HFFc6 (cell line): ENCODE measurements at places on chromosomes 2 and 18.
A peak's percentile ranks its signal among the peaks of the same experiment; 100 is the strongest.

DNA sequence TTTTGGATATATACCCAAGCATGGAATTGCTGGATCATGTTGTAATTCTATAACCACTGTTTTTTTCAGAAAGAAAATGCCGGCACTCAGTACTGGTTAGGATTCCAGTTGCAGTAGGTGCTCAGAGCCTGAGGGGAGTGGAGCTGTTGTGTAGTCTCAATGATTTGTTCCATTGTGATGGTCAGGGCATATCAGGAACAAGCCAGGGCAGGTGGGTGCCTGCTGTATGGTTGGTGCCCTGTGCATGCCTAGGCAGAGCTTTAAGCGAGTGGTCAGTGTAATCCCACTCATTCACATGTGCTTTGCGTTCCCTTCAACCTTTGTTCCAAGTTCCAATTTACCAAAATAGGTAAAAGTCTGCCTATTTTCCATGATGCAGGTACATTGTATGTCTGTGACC lies 100.9 kb downstream of the FHOD3 start:
- DNase-seq = no peak

DNA sequence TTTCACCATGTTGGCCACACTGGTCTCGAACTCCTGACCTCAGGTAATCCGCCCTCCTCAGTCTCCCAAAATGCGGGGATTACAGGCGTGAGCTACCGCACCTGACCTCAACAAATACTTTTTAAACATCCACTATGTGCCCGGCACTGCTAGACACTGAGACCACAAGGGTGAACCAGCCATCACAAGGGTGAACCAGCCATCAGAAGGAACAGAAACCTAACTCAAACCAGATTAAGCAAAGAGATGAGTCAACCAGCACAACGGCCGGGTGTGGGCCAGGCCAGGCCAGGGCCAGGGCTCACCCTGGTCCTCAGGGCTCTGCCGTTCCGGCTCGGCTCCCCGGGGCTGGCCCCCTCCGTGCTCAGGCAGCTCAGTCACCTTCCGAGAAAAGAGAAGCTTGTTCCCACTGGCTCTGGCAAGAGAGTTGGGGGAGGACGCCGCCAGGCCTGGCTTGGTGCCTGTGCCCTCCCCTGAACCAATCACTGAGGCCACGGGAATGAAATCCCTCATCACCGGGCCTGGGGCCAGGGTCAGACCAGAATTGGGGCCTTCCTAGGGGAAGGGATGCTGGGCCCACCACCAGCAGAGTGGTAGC lies 4.4 kb downstream of the TEX44 start:
- no peak for DNase-seq

- no peak for DNase-seq
These were observed 28.3 kb upstream of the KCNS3 start for GRCh38 chr2:17850151-17850550.

DNA sequence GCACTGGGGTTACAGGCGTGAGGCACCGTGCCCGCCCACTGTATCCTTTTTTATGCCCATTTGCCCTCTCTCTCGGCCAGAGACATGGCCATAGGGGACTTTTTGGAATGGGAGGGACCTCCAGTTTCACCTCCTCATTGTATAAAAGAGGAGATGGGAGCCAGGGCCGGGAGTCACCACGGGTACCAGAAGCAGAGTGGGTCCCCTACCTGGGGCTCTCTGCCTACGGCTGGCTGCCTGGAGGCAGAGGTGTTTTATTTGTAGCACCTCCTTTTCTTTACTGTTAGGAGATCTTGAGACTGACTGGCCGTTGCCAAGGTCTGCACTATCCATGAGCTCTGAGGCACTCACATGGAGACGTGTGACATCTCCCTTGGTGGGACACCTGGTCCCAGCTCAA lies 162.8 kb downstream of the LDLRAD4 start:
- DNase-seq = no peak

DNA sequence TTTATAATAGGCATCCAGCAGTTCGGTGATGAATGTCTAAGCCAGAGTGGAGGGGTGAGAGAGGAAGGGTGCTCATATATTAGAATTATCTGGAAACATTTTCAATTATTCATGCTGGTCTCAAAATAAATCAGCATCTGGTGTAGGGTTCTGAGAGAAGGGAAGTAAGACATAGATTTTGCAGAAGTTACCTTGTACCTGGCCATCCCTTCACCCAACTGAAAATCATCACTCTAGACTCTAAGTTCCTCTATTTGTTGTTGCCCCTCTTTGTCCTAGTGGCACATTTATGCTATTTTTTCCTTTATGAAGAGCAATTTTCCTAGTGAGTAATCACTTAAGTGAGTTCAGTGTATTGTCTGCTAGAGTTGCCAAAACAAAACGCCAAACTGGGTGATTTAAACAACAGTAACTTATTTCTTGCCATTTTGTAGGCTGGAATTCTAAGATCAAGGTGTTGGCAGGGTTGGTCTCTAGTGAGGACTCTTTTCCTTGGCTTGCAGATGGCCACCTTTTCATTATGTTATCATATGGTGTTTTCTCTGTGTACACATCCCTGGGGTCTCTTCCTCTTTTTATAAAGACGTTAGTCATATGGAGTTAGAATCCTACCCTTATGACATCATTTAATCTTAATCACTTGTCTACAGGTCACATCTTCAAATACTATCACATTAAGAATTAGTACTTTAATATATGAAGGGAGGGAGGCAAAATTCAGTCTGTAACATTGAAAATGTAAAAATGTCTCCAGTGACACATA lies 129.9 kb upstream of the KLHL14 start:
- no peak for DNase-seq

DNA sequence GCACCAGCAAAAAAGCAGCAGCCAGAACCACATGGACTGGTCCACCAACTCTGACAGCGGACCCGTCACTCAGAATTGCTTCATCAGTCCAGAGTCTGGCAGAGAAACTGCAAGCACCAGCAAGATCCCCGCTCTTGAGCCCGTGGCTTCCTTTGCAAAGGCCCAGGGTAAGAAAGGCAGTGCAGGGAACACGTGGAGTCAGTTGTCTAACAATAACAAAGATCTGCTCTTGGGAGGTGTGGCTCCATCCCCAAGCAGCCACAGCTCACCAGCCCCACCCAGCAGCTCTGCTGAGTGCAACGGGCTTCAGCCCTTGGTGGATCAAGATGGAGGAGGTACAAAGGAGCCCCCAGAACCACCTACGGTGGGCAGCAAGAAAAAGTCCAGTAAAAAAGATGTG lies 269.3 kb downstream of the SETBP1 start:
- no peak for DNase-seq

DNA sequence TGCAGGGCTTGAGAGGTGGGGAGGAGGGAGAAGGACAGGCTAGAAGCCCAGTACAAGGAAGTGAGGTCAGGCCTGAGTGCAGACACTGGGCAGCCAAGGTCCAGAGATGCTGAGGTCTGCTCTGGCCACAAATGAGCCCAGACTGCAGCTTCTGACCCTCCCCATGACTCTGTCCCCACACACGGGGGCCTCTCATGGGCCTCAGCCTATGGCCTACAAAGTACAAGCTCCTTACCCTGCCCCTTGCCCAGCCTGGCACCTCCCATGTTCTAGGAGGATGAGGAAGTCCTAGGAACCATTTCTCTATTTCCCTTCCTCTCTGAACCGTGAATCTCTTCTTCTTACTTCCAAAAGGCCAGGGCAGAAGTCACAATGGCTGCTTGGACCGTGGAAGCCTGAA lies 193.8 kb downstream of the ANKRD30B start:
- no peak for DNase-seq

DNA sequence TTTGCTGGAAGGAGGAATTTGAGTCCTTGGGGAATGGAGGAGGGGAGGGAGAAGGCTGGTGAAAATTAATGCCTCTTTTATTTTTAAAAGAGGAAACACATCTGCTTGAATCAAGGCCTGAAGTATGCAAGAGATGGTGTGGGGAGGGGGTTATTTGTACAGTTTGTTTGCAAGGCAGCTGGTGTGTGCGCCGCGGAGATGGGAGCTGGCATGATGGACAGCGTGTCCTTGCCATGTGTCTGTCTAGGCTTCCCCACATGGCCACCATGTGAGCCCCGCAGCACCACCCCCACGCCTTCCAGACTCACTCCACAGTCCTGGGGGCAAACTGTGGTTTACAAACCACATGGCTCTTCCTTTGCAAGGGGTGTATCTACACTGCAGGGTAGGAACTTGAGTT lies 154.8 kb upstream of the APCDD1 start:
- no peak for DNase-seq

DNA sequence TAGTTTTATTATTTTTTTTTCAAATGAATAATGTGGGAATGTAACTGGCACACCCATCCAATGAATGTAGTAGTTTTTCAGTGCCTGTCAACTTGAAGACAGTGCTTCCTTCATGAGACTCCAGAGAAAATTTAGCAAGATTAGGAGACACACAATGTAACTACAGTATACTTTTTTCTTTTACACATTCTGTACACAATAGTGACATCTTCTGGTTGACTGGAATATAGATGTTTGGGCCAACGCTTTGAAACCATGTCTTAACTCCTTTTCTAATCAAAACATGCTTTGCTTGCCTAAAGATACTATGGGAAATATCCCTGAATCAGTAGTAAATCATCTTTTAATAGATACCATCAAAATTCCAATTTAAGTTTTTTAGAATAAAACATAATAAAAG lies 229.5 kb upstream of the ZC3H15 start:
- DNase-seq = peak; percentile 13

DNA sequence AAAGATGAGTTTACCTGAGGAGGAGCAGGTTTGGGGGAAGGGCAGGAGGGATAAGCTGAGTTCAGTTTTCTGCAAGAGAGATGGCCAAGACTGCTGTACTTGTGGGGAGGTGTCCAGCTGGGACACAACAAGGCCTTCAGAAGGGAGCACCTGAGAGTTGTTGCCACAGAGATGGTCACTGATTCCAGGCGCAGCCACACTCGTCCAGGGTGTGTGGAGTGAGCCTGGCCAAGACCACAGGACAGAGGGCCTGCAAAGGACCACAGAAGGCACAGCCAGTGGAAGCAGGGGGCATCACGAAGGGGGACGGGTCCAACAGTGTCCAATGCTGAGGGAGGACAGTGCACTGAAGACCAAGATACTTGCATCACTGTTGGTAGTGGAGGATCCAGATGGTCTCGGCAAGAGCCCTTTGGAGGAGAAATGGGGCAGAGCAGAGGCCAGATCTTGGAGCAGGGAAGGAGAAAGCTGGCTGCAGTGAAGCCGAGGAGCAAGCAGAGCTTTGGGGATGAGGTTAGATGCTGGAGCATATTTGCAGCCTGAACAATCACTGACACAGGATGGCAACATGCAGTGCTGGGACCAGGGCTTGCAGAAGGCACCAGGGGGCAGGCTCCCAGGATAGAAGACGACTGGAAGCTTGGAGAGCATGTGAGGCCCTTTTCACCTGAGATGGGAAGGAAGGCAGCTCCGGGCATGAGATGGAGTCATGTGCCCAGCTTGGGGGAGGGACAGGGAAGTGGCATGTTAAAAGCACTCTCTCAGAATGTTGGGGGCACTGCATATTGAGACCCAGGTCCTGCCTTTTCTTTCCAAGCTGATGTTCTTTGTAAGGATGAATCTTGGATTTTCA lies 214.0 kb downstream of the CYP26B1 start:
- peak; percentile 43 for DNase-seq

GRCh38 chr2:120760446-120761135 lies 24.9 kb downstream of the GLI2 start:
- no peak for DNase-seq

GRCh38 chr18:49846361-49846662 lies 33.0 kb upstream of the ACAA2 start:
- DNase-seq = peak; percentile 61

DNA sequence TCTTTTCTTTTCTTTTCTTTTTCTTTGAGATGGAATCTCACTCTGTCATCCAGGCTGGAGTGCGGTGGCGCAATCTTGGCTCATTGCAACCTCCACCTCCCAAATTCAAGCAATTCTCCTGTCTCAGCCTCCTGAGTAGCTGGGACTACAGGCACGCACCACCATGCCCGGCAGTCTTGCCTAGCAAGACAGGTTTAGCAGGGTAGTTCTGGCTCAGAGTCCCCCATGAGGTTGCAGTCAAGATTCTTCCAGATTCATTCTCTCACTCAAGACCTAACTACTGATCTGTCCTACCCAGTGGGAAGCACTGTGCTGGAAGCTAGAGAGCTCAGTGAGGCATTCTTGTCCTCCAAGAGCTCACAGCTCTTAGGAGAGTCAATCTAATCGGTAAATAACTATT lies 17.6 kb upstream of the ZAP70 start:
- no peak for DNase-seq

DNA sequence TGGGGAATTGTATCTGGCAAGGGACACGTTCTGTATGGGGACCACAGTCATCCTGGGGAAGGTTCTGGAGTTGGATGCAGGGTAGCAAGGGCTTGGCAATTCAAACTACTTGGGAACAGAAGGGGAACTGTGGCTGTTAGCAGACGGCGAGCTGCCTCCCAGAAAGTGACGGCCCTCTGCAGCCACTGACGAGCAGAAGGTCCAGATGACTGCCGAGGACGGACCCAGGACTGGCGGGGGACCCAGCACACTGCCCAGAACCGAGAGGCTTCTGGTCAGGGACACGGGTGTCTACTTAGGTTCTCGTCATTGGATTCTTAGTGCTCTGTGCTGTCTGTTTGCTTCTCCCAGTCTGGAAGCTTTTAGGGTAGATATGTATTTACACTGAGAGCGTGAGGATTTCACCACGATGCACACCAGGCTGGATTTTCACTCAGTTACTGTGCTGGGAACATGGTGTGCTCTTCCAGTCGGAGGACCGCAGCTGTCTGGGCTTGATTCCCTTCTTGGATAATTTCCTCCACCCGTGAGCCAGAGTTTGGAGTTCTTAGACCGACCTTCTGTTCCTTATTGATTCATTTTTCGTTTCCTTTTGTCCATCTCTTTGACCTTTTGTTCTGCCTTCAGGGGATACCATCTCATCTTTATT lies 13.4 kb downstream of the GPR35 start:
- no peak for DNase-seq

GRCh38 chr18:53789376-53790247 lies 434.9 kb downstream of the MBD2 start:
- DNase-seq = no peak

GRCh38 chr2:71467180-71467815 lies 13.9 kb downstream of the DYSF start:
- no peak for DNase-seq

- DNase-seq = no peak
These were observed 52.8 kb downstream of the GALNT1 start for GRCh38 chr18:35634323-35634722.

- DNase-seq = no peak
These were observed 22.5 kb upstream of the TRAPPC8 start for GRCh38 chr18:31965316-31965970.

GRCh38 chr2:74375838-74376237 lies 4.3 kb downstream of the DCTN1 start:
- DNase-seq = no peak

GRCh38 chr2:146392631-146393030 lies 1452.2 kb upstream of the ACVR2A start:
- no peak for DNase-seq

GRCh38 chr18:8562070-8562469 lies 47.2 kb upstream of the RAB12 start:
- DNase-seq = no peak

- no peak for DNase-seq
These were observed 201.9 kb downstream of the CLIP4 start for GRCh38 chr2:29317077-29317517.

- DNase-seq = no peak
These were observed 17.2 kb upstream of the ATG16L1 start for GRCh38 chr2:233234264-233234663.

- DNase-seq = no peak
These were observed 35.3 kb downstream of the CPS1 start for GRCh38 chr2:210591663-210592062.
